Stimulated activated CD4-positive, alpha-beta T cell treated with anti-CD3 and anti-CD28 coated beads, Interleukin-1b, Interleukin-23, amount 100 ng/mL, for 48 hours (primary cell): ENCODE measurements at places on chromosomes 3 and 15.

DNA sequence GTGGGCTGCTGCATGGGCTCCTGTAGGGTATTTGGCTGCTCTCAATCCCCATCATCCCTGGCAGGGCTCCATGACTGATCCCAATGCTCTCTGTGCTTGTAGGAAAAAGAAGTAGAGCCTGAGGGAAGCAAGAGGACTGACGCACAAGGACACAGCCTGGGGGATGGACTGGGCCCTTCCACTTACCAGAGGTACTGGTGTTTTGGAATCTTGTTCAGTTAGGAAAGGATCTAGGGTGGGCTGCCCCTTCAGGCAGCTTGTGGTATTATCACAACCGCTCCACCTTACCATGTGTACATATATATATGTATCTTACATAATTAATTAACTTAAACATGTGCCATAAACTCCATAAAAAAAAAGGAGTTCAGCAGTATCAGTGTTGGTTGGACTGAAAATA, 1.3 kb downstream of the SLC28A2 start:
- DNase-seq, result no peak

- DNase-seq, result no peak
Observed at GRCh38 chr3:189100866-189101265, 70.9 kb upstream of the TPRG1 start.

DNA sequence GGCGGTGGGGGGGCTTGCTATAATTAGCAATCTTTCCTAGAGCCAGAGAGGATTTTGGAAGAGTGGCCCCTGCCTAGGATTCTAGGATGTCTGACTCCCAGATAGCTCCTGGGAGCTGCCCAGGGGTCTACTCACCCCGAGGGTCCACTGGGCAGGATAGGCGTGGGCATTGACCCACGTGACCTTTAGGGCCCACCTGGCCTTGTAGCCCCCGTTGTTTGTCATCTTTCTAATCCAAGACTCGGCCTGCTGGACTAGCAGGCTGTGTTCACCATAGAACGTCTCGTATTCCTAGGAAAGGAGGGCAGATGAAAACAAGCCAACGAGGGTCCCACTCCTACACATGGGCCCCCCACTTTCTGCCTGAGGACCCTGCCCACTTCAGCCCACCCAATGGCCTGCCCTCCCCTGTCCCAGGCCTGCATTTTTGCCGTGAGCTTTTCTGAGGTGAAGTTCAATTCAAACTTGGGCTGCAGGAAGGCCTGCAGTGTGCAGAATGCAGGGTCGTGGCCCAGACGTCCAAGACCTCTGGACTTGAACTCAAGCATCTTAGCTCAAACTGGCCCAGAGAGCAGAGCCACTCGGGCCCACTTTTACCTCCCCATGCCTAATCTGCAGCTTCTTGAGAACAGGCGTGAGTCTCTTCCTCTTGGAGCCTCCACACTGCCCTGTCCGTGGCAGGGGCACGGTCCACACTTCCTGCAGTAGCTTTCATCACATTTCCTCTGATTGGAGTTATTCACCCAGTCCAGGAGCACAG, 41.5 kb downstream of the MUC4 start:
- no peak for DNase-seq

DNA sequence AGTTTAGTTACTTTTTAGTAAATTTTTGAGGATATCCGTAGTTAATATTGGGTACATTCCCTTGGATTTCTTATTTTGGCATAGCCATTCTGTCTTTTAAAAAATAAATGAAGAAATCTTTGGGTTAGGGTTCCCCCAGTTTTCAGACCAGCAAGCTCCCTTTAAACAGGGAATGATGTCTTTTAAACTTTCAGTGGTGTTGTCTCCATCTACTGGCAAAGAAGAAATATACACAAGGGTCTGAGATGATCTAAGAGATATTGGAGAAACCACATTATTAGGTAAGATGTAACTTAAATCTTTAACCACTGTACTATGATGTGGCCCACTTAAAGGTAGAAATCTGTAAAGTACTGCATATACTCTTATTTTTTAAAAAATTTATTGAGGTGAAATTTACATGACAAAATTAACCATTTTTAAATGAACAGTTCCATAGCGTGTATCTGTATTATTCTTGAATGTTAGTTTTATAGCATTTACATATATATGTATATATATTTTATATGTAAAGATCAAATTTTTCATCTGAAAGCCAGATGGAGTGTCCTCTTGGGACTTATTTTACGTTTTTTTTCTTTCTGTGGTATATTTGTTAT, 35.1 kb upstream of the EIF3J start:
- no peak for DNase-seq

DNA sequence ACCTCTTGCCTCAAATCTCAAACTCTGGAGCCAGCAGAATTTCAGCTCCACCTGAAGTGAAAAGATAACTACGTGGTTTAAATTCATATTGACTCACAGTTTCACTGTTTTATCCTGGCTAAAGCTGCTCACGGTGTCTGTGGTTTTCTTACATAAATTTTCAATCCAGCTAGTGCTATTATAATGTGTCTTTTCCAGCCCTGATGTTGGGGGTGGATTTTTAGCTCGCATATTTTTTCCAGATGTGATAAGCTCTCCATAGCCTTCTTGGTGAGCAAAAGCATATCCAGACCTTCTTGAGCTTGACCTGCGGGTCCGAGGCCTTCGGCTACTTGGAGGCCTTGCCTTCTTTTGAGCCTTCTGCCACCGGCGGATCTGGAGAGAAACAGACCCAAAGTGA, 239.3 kb downstream of the DTWD1 start:
- no peak for DNase-seq

DNA sequence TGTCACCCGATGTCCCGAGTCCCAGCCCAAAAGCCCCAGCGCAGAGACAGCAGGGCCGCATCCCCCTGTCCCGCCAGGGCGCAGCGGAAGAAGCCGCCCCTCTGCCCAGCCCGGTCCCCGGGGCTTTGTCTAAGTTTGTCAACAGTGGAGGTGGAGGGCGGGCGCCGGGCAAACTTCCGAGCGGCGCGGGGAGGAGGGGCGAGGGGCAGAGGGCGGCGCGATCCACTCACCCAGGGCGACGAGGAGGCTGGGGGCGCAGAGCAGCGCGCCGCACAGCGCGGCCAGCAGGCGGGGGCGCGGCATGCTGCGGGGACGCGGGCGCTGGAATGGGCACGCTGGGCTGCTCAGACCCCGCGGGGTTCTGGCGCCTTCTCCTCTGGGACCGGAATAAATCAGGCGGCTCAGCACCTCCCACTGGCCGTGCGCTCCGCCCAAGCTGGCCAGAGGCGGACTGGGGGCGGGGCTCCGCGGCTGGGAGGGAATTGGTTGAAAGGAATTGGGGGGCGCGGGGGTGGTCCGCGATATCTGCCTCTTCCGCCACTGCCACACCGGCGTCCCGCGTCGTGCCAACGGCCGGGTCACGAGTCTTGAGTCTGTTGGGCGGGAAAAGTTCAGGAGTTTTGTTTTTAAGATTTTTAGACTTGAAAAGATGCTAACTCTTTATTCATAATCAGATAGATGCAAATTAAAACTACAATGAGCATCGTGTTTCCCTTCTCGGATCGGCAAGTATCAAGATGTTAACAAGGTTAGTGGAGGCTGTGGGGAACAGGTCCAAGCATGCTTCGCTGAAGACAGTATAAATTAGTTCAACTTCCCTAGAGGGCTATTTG, at the start of gene MFGE8:
Gene MFGE8 (minus strand): TSS at position 363 of the 833 bp plus-strand sequence. CDS start 60 bp downstream, at position 303.
- peak; percentile 57 for DNase-seq

DNA sequence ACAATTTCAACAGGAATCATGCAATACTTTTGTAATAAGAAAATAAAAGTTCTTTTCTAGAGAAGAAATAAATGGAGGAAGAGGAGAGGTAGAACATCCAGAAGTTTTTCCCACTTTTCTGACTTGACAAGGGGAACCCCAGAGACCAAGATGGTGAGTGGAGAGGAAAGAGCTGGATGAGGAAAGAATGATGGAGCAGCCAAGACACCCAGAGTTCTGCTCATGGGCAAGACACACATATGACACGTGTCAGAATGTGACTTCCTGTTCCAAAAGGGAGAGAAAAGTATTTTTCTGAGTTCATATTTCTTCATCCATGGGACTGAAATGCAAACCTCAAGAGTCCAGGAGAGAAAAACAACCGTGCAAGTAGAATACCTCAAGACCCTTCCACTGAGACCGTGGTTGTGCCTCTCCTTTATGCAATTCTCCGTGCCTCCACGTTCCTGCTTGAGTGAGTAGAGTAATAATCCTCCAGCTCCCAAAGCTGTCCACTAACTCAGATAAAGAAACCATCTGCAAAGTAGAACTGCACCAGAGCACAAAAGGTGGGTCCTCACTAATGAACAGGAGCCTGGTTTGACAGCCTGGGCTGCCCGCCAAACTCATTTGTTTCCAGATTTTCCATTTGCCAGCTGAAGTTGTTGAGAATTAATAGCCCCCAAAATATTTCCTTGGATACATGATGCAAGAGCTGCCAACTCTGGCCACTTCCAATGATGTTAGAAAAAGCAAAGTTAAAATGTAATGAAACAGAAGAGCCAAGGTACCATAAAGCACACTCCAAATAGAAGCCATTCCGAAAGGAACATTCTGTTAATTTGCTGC, 272.6 kb upstream of the IGF1R start:
- no peak for DNase-seq

DNA sequence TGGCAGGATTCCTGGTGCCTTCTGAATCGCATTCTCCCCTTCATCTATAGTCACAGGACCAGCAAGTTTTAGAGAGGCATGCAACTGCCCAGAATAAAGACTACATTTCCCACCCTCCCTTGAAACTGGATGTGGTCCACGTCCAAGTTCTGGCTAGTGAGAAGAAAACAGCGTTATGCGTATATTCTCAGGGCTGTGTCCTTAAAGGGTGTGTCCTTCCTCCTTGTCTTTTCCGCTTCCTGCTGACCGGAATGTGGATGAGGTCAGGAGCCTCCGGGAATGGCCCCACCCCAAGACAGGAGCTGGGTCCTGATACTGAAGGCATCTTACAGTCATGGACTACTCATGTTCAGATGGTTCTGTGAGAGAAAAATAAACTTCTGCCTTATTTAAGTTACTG, 20.2 kb downstream of the CHST2 start:
- no peak for DNase-seq

DNA sequence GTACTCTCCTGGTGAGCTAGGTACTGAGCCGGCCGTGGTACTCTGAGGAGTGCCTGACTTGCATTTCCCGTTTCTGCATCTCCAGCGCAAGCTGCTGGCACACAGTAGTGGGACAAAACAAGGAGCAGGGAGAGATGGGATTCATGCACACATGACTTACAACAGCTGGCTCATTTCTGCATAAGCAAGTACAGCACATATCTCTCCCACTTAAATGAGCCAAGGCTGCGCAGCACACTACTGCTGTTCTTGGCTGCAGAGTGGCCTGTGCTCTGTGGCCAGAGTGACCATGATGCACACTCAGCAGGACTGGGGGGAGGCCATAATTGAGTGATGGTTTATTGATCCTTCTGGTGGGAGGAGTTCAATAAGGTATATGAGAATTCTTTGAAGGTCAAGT, 59.2 kb upstream of the ABHD17C start:
- no peak for DNase-seq

- no peak for DNase-seq
Observed at GRCh38 chr15:71691081-71691457, 119.3 kb upstream of the NR2E3 start.

- DNase-seq, result no peak
Observed at GRCh38 chr15:69479081-69479480, 26.5 kb downstream of the RPLP1 start.

DNA sequence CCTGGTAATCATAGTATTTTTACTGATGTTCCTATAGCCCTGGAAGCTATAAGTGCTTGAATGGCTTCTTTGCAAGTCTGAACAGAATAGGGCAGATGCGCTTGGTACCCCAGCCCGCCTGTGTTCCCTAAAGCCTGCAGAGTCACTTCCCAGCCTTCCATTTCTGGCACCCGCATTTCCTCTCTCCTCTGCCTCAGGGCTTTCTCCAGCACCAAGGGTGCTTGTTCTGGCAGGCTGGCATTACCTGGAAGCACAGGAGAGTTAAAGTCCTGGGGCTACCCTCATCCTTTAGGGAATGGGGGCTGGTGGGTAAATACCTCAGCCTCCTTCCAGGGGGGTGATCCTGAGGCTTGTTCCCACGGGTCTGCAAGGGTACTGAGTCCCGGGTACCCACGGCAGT, 7.4 kb upstream of the CHRNA3 start:
- DNase-seq, result no peak

- DNase-seq, result no peak
Observed at GRCh38 chr15:55008421-55008820, 188.3 kb downstream of the RSL24D1 start.

- DNase-seq, result no peak
Observed at GRCh38 chr3:136390574-136390973, 140.4 kb downstream of the PCCB start.

- DNase-seq, result no peak
Observed at GRCh38 chr15:65805019-65805745, 13.1 kb upstream of the DENND4A start.

DNA sequence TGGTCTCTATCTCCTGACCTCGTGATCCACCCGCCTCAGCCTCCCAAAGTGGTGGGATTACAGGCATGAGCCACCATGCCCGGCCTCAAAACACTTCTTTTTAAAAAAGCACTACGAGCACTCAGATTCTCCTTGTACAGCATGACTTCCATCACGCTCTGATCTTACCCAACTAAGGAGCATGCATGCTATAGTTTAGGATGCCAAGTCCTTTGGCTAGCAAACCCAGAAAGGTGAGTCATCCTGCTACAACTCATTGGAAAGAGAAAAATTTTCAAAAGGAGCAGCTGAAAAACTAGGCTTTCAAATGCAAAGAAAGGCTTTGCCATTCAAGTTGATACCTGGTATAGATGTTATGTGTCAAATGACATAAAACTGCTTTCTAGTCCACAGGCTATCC, 70.3 kb upstream of the PRICKLE2 start:
- DNase-seq, result no peak

DNA sequence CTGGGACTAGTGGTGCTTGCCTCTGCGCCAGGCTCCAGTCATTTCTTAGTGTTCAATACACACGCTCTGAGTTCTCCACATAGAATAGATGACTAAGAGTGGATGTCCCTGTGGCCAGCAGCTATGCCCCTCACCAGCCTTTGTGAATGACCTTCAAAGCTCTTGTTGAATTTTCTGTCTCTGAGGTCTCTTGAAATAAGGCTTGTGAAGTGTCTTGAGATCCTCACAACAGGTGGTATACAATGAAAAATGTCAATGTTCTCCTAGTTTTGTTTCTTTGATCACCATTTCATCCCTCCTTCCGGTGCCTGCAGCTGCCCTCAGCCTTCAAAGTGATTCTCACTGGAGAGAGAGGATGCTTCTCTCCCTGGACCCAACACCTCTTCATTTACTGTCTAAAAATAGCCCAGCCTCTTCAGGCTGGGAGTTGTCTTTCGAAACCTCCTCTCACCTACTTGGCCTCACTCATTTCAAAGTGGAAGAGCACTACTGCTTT, 5.4 kb downstream of the MAPKBP1 start:
- no peak for DNase-seq

DNA sequence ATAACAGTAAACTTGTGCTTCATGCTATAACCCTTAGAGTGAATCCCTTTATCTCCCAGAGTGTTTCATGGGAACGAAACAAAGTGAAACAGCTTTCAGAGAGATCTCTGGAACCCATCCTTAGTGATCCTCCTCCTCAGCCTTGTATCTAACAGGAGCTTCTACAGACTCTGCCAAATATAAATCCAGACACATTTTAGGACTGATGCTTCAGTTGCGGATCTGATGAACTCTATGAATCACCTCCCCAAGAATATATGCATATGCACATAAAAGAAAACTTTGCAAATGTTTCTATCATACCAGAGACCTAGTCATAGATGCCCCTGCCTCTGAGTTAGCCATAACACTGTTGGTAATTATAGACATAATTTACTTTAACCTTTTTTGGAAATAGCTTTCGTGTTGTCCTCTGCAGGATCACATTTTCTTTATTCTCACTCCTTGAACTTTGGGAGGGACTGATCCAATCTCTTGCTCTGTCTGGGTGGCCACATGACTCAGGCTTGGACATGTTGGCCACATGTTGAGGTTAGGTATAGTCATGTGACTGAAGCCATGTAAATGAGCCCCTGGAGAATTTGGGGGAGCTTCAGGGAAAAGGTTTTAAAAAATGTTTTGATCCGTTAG, 306.4 kb upstream of the CNTN3 start:
- no peak for DNase-seq
